Stimulated activated CD4-positive, alpha-beta T cell treated with anti-CD3 and anti-CD28 coated beads, Interleukin-1b, Interleukin-23, amount 100 ng/mL, for 1 hour (primary cell): ENCODE measurements at places on chromosomes 13 and 19.

- DNase-seq: no peak
Observed at GRCh38 chr19:13076320-13076719, 26.3 kb downstream of the LYL1 start.

DNA sequence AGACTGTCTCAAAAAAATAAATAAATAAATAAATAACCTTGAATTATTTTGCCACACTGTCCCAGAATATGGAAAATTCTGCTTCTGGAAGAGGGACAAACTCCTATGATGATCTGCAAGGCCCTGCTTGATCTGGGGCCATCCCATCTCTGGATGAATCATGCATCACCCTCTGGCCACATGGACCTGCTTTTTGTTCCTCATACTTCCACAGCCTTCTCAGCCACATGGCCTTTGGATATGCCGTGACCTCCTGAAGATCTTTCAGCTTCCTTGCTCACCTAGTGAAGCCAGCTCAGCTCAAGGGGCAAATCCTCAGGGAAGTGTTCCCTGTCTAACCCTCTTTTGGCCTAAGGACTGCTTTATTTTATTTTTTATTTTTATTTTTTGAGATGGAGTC is 10.3 kb downstream of the IER2 start:
- DNase-seq: no peak

- DNase-seq: no peak
Observed at GRCh38 chr19:17626456-17627015, 61.6 kb downstream of the UNC13A start.

DNA sequence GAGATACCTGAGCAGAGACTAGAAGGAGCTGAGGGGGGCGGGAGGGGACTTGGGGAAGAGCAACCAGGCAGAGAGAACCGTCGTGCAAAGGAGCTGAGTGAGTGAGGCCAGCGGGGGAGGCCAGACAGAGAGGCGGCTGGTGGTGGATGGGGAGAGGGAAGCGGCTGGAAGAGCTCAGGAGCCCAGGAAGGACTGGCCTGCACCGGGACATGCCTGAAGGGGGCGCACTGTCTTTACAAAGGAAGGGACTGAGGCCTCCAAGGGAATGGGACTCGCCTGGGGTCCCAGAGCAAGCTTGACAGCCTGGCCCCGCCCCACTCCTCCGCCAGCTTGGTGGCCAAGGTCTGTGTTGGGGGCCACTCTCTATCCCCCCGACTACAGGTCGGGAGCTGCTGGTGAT is 14.9 kb downstream of the ONECUT3 start:
- DNase-seq: no peak

- DNase-seq: no peak
Observed at GRCh38 chr13:80475718-80476117, 134.8 kb upstream of the SPRY2 start.

GRCh38 chr13:110089815-110090214 is 217.1 kb downstream of the COL4A1 start:
- no peak for DNase-seq

DNA sequence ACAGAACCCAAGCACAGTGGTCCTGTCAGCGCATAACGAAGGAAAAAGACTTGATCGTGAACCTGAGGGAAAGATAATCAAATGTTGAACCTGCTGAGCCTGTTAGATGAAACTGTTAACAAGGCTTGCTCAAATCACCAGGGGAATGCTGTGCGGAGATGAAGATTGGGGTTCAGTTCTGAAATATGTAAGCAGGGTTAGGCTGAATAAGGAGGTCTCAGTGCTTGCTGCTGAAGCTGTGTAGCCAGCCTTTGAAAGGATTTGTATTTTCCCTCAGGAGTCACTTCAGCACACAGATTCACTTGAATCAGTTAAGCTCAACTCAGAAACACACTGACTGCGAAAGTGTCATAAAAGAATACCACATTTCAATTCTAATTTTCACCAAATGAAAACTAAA is 793.5 kb downstream of the OLFM4 start:
- no peak for DNase-seq

- DNase-seq: no peak
Observed at GRCh38 chr19:51094696-51095279, 12.1 kb upstream of the KLK14 start.

- DNase-seq: no peak
Observed at GRCh38 chr19:14004619-14005348, 1.3 kb downstream of the RFX1 start.
